ENCODE measurements at places on chromosomes 7 and 10.

DNA sequence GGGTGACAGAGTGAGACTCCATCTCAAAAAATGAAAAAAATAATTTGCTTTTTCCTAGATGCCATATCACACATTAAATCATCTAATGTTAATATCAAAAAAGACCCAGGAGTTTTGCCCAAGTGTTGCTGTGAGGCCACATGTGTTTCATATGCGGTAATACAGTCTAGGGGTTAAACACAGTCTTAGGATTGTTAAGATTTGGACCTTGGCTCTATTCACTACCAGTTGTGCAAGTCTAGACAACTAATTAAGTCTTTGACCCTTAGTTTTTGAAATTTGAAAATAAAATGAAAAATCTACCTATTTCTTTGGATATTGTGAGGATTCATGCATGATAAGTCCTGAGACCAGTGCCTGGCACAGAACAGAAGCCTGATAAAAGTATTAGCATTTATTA is 14.9 kb upstream of the MALRD1 start:
- DNase-seq = no peak

DNA sequence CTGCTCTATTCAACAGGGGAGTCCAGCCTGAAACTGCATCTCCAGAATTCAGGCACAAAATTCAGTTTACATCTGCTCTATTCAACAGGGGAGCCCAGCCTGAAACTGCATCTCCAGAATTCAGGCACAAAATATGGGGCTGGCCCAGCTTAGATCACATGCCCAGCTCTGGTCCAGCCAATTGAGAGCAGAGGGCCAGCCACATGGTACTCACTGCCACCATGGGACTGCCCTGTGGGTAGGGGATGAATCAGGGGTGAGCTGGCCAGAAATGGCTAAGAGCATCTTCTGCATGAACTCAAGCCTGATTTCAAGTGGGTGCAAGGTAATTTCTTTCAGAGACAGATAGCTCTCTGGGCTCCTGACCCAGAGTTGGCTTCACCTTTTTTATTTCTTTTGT is 156.6 kb upstream of the LYZL2 start:
- DNase-seq = no peak

- no peak for DNase-seq
These were observed 55.1 kb downstream of the EZH2 start for GRCh38 chr7:148828965-148829364.

- no peak for DNase-seq
These were observed 13.4 kb upstream of the EPHA1 start for GRCh38 chr7:143422033-143422432.

DNA sequence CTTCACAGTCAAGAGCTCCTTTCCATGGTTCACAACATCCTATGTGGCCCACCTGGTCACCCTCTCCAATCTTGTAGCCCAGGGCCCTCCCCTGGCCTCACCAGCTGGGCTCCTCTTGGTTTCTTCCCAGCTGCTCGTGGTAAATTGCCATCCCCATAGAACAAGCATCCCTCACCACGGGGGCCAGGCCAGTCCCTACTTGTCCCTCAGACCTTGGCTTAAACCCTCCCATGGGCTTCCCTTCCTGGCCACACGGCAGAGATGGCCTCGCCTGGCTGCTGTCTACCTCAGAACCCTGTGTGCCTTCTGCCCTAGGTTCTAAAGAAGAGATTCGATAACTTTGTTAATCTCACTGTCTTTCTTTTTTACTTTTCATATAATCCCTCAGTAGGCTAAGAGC is 153.3 kb upstream of the TCERG1L start:
- no peak for DNase-seq
